ENCODE measurements at places on chromosomes 13 and 19. TPM values are rescaled to one million over a fixed set of nuclear protein-coding genes. Genes with fewer than 3 reads are reported as not detected.

Gene ZSCAN1
- 0.77 TPM for total RNA-seq

Gene GAPDHS
- total RNA-seq: not detected

Gene EBPL
- total RNA-seq: 65.9 TPM

Gene LPAR6
- total RNA-seq: 4.2 TPM

Gene ICAM5
- total RNA-seq: 1.6 TPM

Gene LRRC63
- not detected for total RNA-seq

DNA sequence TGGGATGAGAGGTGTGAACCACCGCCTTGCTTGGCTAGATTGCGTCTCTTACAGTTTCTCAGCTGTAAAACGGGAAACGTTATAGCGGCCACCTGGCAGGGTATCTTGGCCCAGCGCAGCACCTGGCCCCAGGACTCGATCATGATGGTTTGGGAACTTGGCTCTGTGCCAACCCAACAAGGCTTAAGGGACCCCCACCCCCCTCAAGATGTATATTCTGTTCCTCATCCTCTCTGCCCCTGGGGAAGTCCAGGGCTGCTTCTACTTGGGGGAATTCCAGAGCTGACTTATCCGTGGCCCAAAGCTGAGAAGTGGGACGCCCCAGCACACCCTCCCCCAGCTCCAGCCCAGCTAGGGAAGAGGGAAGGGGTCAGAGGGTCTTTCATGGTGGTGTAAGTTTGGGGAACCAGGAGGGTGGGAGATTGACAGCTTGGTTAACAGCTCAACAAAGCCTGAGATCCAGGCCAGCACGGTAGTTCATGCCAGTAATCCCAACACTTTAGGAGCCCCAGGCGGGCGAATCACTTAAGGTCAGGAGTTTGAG lies 695 bp downstream of the ICAM1 start:
- H3K4me1 ChIP-seq: no peaks in the 10 kb centered on the region
- DNase-seq: no peak
- no peak overlapping the region for H3K27ac ChIP-seq
- peak overlapping the region; percentile 74 for H3K4me3 ChIP-seq

DNA sequence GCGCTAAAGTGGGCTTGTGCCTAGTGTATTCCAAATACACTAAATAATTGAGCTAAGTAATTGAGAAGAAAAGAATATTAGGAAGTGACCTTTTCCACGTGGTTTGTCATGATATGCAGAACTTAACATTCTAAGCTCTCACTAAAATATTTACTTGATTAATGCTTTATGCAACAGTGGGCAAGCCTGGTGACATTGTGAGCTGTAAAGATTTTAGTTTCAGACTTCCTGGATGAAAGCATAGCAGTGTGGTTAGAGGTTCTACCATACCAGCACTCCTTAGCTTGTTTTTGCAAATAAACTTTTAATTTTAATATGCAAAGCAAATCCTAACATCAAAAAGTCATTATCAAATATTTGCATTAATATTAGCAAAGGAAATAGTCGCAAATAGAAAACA lies 1065.1 kb upstream of the SPRY2 start:
- H3K36me3 ChIP-seq: no peaks in the 10 kb centered on the region
- H3K27ac ChIP-seq: no peak overlapping the region
- no peaks in the 10 kb centered on the region for H3K27me3 ChIP-seq
- no peak for DNase-seq
- no peaks in the 10 kb centered on the region for H3K4me1 ChIP-seq

DNA sequence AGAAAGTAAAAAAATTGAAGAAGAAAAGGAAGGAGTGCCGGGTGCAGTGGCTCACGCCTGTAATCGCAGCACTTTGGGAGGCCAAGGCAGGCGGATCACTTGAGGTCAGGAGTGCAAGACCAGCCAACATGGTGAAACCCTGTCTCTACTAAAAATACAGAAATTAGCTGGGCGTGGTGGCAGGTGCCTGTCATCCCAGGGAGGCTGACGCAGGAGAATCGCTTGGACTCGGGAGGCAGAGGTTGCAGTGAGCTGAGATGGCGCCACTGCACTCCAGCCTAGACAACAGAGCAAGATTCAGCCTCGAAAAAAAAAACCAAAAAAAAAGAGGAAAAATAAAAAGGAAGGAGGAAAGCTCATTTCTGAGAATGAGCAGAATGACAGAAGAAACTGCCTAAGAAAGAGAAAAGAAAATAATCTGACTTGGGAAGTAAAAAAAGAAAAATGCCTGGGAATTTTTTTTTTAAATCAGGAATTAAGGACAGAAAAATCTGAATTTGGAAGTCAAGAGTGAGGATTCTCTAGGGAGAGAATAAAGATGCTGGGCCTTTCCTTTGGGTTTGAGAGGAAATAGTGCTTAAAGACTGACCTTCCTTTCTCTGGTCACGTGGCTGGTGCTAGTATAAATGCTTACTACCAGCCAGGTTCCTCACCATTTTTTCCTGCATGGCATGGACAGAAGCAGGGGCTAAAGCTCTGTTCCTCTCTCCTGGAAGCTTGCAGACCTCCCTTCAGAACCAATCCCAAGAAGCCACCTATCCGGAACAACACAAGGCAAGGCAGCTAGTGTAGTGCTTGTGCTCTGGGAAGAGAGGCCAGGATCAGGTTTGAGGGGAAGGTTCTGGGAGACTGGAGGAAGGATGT lies at the start of gene FFAR2:
TSS of gene FFAR2 (plus strand) at position 652 of the 864 bp plus-strand sequence. CDS start 1,458 bp downstream, outside the sequence.
- no peaks in the 10 kb centered on the region for H3K36me3 ChIP-seq
- no peak within 1 kb of the TSS for H3K27ac ChIP-seq
- no peak for DNase-seq
- no peak within 1 kb of the TSS for H3K4me3 ChIP-seq
- H3K4me1 ChIP-seq: no peaks in the 10 kb centered on the region

GRCh38 chr13:113635048-113635420 lies 23.0 kb downstream of the ATP4B start:
- no peak overlapping the region for H3K27ac ChIP-seq
- H3K27me3 ChIP-seq: no peaks in the 10 kb centered on the region
- DNase-seq: no peak
- H3K4me1 ChIP-seq: no peaks in the 10 kb centered on the region
- peaks cover 86% of the 10 kb centered on the region for H3K36me3 ChIP-seq

DNA sequence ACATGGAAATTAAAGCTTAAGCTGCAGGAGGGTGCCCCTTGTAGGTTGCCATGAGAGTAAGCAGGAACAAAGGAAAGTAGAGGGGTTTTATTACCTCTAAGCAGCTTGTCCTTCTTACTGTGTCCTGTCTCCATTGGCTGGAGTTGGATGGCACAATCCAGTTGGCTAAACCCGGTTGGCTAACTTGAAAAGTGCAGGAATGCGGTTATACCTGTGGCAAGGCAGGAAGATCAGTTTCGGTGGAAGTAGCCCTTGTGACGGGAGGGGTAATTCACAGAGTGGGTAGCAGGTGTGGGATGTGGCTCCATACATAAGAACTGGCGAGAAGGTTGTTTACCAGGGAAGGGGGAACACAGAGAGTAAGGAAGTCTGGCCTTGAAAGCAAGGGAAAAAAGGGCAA lies 3.2 kb downstream of the ZNF726 start:
- no peak overlapping the region for H3K4me3 ChIP-seq
- DNase-seq: no peak
- H3K36me3 ChIP-seq: peaks cover 26% of the 10 kb centered on the region
- no peaks in the 10 kb centered on the region for H3K4me1 ChIP-seq
- no peaks in the 10 kb centered on the region for H3K27me3 ChIP-seq
- H3K27ac ChIP-seq: no peak overlapping the region

GRCh38 chr13:59424661-59425060 lies 739.1 kb downstream of the DIAPH3 start:
- H3K4me3 ChIP-seq: no peak overlapping the region
- DNase-seq: no peak
- peaks cover 7% of the 10 kb centered on the region for H3K4me1 ChIP-seq
- H3K27me3 ChIP-seq: no peaks in the 10 kb centered on the region
- H3K36me3 ChIP-seq: peaks cover 33% of the 10 kb centered on the region

DNA sequence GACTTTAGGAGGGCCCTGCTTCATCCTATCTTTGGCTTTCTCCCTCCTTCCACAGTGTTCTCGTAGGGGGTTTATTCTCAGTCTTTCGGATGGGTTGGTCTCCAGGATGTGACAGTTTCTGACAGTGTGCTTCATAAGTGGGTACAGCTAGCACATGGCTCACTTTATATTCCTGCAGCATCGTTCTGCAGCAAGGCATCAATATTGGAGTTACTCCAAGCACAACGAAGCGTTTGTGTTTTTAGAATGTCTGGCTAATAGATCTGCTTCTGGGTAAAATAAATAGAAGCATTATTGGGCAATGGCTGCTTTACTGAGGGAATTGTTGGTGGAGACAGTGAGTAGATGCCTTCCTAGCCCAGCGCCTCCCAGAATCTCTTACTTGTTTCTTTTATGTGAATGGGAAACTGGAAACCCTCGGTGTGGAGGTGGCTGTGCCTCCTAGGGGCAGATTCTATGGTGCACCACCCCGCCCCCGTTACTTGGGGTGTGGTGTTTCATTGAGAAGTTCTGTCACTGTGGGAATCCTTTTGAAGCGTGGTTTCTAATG lies 2.0 kb downstream of the FARP1 start:
- DNase-seq: peak; percentile 41
- H3K4me3 ChIP-seq: peak overlapping the region; percentile 86
- H3K4me1 ChIP-seq: peaks cover 7% of the 10 kb centered on the region
- H3K36me3 ChIP-seq: peaks cover 1% of the 10 kb centered on the region
- no peaks in the 10 kb centered on the region for H3K27me3 ChIP-seq
- H3K27ac ChIP-seq: no peak overlapping the region

GRCh38 chr19:49157445-49158224 lies at the start of gene TRPM4:
Gene TRPM4 (plus strand): TSS chr19:49157792. CDS start chr19:49157867, 75 bp downstream.
- DNase-seq: peak; percentile 92
- H3K4me3 ChIP-seq: peak within 1 kb of the TSS; percentile 75
- H3K27me3 ChIP-seq: no peaks in the 10 kb centered on the region
- no peak within 1 kb of the TSS for H3K27ac ChIP-seq

DNA sequence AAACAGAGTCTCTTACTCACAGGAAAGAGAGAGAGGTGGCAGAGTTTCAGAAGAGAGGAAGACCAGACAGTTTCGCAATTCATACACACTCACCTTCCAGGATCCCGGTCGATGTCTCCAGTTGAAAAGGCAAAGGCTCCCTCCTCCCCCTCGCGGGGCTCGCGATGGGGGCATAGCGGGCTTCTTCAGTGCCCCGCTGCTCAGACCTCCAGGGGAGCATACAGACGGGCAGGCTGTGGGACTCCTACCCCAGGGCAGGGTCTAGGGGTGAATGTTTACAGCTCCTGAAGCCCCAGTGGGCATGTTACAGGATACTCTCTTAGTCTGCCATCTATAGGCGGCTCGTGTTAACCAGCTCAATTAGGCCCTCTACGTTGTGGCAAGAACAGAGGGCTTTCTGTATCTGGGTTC lies 139.2 kb downstream of the SLITRK5 start:
- no peaks in the 10 kb centered on the region for H3K4me1 ChIP-seq
- no peak overlapping the region for H3K27ac ChIP-seq
- peak overlapping the region; percentile 66 for H3K4me3 ChIP-seq
- peak; percentile 75 for DNase-seq
- H3K36me3 ChIP-seq: no peaks in the 10 kb centered on the region
- H3K27me3 ChIP-seq: no peaks in the 10 kb centered on the region

DNA sequence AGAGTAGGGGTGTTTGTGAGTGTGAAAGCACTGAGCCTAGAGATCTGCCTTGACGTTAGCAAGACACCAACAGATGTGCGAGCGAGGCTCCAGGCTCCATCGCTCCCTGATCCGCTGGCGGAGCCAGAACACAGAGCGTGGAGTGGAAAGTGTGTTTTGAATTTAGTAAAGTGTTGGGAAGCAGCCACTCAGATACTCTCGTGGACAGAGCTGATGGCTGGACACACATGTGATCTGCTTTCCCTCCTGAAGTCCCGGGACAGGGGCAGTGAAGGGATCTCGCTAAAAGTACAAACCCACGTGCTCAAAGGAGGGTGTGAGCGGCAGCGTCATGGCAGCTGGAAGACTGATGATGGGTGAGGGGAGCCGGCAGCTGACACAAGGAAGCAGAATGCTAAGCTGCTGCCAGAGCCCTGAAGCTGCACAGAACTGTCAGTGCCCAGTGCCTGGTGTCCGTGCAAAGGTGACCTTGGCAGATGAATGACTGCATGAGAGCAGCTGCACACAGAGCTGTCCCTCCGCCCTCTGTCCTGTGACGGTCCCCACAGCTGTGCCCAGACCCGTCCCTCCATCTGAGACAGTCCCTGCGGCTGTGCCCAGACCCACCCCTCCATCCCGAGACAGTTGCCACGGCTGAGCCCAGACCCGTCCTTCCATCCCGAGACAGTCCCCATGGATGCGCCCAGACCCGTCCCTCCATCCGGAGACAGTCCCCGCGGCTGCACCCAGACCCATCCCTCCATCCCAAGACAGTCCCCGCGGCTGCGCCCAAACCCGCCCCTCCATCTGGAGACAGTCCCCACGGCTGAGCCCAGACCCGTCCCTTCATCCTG lies 29.6 kb upstream of the TMEM255B start:
- H3K27me3 ChIP-seq: no peaks in the 10 kb centered on the region
- DNase-seq: no peak
- H3K4me3 ChIP-seq: no peak overlapping the region
- no peaks in the 10 kb centered on the region for H3K36me3 ChIP-seq

DNA sequence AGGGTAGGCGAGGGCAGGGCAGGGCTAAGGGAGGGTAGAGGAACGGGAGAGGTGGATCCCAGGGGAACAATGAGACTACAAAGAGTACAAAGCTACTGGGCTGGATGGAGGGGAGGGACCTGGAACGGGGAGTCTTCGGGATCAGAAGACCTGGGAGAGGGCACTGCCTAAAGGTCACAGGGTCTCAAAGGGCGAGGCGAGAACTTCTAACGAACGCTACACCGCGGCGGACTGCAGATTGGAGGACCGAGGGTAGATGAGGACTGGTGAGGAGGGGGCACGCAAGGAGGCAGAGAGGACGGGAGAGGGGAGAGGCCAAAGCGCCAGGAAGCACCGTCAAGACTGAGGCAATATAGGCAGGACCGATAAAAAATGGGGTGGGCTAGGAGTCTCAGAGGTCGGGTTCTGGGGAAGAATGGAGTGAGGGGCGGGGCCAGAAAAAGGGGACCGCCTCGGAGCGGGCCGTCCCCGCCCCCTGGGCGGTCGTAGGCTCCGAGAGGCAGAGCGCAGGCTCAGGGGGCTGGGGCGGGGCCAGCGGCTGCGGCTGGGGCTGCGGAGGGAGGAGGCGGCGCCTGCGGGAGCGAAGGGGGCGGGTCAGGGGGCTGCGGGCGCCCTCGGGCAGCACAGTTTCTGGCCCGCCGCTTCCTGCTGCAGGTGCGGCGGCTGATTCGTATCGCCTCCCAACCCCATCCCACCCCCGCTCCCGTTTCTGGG lies 1.3 kb upstream of the KCNC3 start:
- peaks cover 6% of the 10 kb centered on the region for H3K4me1 ChIP-seq
- DNase-seq: peak; percentile 96
- peak overlapping the region; percentile 89 for H3K4me3 ChIP-seq
- H3K27me3 ChIP-seq: peaks cover 8% of the 10 kb centered on the region
- H3K27ac ChIP-seq: no peak overlapping the region

GRCh38 chr19:1177322-1178114 lies 3.5 kb upstream of the SBNO2 start:
- H3K27me3 ChIP-seq: no peaks in the 10 kb centered on the region
- H3K4me1 ChIP-seq: no peaks in the 10 kb centered on the region
- no peak overlapping the region for H3K27ac ChIP-seq
- no peak overlapping the region for H3K4me3 ChIP-seq
- DNase-seq: no peak
- no peaks in the 10 kb centered on the region for H3K36me3 ChIP-seq

All from H9 (cell line).